Activated CD4-positive, alpha-beta T cell treated with anti-CD3 and anti-CD28 coated beads, Interleukin-2, Interleukin-4, amounts not matched to agents 100 ng/mL and 50 ng/mL, durations not matched to agents 16 hours and 8 hours (primary cell): ENCODE measurements at places on chromosomes 1 and 21.

DNA sequence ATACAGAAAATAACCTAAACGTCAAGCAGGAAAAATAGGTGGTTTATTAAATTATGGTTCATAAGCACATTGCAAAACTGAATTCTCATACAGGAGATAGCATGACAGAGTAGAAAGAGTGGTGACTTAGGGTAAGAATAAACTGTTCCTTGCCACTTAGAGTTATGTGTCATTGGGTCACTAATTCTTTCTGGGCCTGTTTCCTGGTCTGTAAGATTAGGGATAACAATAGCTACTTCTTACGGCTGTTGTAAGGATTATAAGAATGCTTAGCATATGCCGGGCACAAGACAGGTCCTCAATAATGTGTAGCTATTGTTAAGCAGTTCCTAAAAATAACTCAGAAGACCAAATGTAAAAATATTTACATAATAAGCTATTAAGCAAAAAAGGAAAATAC is 24.2 kb downstream of the SNRNP40 start:
- no peak for DNase-seq

DNA sequence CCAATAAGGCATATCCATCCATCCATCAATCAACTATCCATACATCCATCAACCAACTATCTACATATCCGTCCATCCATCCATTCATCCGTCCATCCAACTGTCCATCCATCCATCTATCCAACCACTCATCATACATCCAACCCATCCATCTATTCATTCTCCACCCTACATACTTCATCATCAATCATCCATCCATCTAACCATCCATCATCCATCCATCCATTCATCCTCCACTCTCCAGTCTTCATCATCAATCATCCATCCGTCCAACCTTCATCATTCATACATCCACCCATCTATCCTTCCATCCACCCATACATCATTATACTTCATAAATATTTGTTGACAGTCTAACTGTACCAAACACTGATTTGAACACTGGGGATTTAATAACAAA is 231.3 kb upstream of the DAB1 start:
- no peak for DNase-seq

- DNase-seq, result no peak
Measured at GRCh38 chr1:85898861-85899260, 190.6 kb upstream of the ZNHIT6 start.

- no peak for DNase-seq
Measured at GRCh38 chr1:11882814-11883538, 24.2 kb upstream of the NPPB start.

DNA sequence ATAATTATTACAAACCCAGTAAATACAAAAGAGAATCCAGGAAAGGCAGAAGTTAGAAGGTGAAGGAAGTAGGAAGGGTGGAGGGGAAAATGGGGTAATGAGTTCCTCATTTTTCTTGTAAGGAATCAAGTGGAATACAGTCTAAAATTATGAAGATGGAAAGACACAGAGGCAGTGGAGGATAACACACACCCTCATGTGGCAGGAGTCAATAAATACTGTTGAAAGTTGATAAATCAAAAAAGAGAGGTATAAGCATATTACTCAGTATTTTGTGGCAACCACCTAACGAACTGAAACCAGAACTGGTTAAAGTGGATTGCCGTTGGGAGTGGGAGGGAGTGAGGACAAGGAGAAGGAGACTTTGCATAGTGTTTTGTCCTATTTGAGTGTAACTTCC is 78.6 kb upstream of the SLC44A3 start:
- DNase-seq, result no peak
